Activated CD4-positive, alpha-beta T cell treated with anti-CD3 and anti-CD28 coated beads for 24 hours (primary cell): ENCODE measurements at places on chromosomes 1 and 21.

GRCh38 chr1:61692155-61692800 is 32.7 kb downstream of the TM2D1 start:
- DNase-seq, result no peak

DNA sequence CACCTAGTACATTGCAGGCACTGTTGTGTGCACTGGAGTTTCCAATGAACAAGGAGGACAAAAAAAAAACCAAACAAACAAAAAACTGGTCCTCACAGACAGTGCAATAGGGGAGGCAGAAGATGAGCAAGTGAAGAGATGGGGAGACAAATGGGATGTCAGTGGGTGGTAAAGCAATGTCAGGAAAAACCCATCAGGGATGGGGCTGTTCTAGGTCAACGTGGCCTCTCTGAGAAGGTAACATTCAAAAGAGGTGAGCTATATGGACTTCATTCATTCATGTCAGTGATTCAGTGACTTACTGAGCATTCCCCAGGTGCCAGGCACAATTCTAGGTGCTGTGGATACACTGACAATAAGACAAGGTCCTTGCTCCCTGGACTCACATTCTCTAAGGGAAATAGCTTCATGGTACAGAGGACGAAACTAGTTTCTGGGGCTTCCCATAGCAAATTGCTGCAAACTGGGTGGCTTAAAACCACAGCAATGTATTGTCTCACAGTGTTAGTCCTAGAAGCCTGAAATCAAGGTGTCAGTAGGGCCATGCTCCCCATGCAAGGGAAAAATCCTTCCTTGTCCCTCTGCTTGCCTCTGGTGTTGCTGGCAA is 140.5 kb upstream of the KLHDC7A start:
- DNase-seq, result no peak

GRCh38 chr1:10588640-10589039 is 113.9 kb downstream of the PEX14 start:
- no peak for DNase-seq

GRCh38 chr1:53367503-53368313 is 39.8 kb upstream of the LRP8 start:
- DNase-seq, result peak; percentile 9

GRCh38 chr1:73674945-73675561 is 522.9 kb downstream of the LRRIQ3 start:
- no peak for DNase-seq

DNA sequence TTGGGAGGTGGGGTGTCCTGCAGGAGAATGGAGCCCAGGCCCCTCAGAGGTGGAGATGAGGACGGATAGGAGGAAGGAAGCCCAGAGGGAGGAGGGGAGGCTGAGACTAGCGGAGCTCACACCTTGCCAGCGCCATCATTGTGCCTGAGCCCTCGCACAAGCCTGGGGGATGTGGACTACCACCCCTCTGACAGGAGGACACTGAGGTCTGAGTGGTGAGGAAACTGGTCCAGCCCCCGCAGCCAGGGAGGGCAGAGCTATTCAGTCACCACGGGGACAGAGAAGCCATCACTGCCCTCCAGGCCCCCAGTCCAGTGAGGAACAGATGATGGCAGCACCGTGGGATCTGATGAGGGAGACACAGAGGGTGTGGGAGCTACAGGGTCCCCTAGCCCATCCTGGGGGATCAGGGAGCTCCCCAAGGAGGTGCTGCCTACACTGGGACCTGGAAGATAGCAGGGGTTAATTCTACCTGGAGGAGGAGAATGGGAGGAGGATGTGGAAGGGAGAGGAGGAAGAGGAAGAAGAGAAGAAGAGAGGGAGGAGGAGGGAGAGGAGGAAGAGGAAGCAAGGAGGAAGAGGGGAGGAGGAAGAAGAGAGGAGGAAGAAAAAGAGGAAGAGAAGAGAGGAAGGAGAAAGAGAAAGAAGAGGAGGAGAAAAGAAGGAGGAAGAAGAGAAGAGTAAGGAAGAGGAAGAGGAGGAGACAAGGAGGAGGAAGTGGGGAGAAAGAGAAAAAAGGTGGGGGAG is 31.0 kb downstream of the MATN1 start:
- DNase-seq, result no peak

GRCh38 chr1:25148673-25149300 is 83.5 kb downstream of the SYF2 start:
- no peak for DNase-seq

GRCh38 chr1:203544485-203544884 is 50.5 kb downstream of the OPTC start:
- no peak for DNase-seq

DNA sequence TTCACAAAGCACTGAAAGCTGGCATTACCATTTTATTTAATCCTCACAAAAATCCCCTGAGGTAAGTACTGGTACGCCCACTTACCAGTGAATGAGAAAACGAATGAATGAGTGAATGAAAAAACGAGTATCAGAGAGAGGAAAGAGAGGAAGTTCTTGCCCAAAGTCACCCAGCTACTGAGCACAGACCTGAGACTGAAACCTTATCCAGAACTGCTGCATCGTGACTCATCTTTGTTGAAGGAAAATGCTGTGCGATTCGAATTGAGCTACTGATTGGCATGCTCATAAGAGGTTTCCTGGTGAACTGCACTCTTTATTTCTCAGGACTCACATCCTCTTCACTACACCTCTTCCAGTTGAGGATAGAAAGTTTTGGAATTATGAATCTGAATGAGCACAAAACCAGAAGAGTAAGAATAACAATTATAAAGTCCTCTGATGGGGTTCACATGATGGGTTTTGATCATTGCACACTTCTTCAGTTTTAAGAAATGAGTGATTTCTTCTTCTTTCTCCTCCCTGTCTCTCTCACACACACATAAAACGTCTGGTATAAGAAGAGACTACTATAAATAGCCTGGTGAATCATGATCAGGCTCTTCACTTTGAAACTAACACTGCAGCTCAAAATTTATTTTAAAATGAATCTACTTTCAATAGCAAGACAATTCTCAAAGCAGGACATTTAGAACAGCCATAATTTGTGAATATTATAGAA is 32.1 kb downstream of the IL12RB2 start:
- no peak for DNase-seq

- no peak for DNase-seq
These were observed 12.2 kb upstream of the PRXL2B start for GRCh38 chr1:2574350-2574749.

GRCh38 chr1:150106341-150106740 is 38.8 kb downstream of the VPS45 start:
- DNase-seq, result no peak

GRCh38 chr21:36436829-36437744 is 42.8 kb downstream of the CLDN14 start:
- no peak for DNase-seq

- peak; percentile 34 for DNase-seq
These were observed 414 bp downstream of the TMEM51 start for GRCh38 chr1:15153842-15154479.

- DNase-seq, result no peak
These were observed 1.8 kb downstream of the LRRC3 start for GRCh38 chr21:44456915-44457736.

- no peak for DNase-seq
These were observed 383.0 kb upstream of the NFIA start for GRCh38 chr1:60699325-60699724.

- no peak for DNase-seq
These were observed 55.6 kb upstream of the ABCD3 start for GRCh38 chr1:94362466-94363058.

DNA sequence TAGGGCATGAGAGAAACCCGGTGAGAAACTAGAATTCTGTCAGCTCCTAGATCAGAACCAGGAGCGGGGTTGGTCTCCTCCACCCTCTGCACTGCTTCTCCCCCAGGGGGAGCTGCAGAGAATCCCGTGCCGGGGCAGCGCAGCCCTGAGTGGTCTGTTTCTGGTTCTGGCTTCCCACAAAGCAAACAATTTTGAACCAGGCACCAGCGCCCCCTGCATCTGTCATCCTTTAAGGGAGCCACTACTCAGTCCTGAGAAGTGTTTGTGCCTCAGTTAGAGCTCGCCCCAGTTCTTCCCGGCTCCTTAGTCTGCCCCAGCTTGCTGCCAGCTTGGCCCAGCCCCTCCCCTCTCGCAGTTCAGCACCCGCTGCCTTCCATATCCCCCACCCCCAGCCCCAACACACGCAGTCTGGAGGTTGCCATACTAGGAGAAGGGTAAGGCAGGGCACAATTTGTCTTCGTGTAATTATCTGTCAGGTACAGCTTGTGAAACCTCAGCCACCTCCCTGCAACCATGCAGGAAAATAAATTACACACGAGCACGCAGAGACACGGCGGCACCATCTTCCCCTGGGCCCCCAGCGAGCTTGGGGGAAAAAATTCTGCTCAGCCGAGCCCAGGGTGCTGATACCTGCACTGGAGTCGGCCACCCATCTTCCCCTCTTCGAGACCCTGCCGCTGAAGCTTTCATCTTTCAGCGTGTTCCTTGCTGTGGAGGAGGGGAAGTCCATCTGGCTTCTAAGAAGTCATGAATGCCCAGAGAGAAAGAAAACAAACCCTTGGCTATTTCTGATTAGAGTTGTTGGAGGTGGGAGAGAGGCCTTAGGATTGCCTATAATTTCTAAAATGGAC is 62.6 kb upstream of the CD1D start:
- no peak for DNase-seq

DNA sequence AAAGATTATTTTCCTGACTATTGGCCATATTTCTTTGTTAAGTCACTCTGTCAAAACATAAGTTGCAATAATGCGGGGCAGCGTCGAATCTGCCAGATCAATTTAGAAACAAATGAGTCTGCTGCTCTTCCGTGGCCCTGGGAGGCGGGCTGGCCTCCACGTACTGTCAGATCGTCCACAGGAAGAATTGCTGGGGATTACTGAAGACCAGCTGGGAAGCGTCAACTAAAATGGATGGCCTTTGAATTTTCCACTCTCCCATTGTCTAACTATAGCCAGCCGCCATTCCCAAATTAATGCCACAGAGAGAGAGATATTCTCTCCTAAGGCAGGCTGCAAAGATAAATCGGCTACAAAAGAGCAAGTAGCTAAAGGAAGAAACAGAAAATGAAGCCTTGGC is 560.2 kb downstream of the SMYD3 start:
- DNase-seq, result no peak

- no peak for DNase-seq
These were observed 22.0 kb upstream of the RCAN1 start for GRCh38 chr21:34636961-34637360.

DNA sequence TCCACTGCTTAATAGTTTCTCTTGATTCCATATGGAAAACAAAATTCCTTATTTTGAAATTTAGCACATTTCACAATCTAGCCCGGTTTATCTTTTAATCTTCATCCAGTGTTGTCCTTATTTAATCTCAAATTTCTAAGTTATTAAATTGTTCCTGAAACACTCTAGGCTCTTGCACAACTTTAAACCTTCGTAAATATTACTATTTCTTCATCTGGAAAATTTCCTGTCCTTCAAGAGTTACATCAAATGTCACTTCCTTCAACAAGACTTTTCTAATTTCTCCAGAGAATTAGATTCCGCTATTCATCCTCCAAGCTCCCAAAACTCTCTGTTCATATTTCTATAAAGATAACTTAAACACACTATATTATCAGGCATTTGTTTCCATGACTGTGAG is 6.5 kb downstream of the FMO5 start:
- DNase-seq, result no peak

DNA sequence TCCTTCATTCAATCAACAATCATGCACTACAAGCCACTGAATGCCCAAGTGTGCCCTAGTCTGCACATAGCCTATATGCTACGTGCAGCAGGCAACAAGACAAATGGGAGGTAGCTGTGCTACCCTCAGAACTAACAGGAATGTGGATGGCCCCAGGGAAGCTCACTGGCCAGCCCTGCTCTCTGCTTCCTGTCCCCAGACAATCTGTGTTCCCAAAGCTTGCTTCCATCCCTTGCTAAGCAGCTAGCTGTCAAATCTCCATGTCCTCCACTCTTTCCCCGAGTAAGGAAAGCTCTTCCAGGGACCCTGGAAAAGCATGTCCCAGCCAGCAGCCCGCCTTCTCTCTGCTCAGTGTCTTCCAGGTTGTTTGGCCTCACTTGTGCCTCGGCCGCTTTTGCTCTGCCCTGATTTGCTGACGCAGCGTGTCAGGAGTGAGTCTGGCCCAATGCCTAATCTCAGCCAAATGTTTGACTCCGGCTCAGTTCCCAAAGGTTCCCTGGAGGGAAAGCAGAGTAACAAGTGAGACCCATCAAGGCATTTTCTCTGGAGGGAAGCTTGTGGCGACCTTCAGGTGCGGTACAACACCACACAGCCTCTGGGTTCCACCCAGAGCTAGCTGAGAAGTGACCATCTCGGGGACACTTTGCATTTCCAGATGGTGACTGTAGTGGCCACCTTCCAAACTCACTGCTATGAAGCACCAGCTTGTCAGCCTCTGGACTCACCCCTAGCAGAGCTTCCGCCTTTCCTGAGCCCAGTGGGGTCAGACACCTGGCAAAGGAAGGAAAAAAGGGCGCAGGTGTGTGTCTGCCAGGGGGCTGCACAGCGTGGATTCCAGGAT is 243.4 kb downstream of the RHOU start:
- no peak for DNase-seq

GRCh38 chr21:31284797-31285397 is 59.2 kb downstream of the TIAM1 start:
- DNase-seq, result no peak
